ENCODE measurements at places on chromosomes 7 and 10.

DNA sequence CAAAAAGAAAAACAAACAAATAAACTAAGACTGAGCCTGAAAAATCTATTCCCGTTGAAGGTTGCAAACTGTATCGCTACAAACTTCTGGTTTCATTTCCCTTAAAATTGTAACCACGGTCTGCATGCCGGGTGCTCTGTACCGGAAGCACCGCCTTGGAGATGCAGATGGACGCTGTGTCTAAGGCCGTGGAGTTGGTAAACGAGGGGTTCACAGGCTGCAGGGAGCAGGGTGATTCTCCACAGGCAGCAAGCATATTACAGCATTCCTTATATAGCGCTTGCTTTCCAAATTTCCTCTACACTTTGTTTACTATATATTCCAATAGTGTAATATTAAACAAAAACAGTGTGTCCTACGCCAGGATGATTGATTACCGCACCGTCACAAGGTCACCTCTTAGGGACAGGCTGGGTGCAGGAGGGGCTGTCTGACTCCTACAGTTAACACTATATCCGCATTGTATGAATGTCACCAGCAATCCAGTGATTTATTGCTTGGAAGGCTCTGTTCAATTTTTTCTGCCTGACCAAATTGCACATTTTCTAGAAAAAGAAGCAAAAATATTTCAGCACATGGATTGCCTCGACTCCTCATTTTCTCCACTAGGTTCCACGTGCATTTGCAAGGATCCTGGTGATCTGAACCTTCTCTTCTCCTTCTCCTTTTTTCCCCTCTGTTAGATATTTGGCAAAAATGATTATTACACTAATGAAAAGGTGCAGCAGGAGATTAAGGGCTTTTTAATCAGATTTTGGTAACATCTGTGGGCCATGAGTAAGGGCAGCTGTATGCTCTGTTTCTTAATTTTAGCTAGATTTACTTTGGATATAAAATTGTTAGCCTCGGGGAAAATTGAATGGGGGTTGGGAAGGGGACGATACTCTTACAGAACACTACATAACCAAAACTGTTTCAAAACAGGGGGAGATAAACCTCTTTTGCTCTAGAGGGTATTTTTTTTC lies 325.8 kb upstream of the MGMT start:
- DNase-seq: no peak

DNA sequence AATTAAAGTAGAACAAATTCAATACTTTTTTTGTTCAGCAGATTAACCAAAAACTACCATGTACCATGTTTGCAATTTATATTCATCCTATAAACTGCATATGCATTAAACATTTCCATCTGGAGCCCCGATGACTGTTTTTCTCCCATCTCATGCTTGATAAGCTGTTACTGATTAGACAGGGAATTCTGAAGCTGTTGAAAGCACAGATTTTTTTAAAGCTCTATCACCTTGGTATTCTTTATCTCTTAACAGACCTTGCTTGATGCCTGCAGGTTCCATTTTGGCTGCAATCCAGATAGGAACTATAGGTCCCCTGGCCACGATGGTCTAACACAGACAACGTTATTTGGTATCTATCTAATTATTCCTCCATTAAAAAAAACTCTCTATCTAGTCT lies 961.7 kb downstream of the CNTNAP2 start:
- no peak for DNase-seq

- peak; percentile 48 for DNase-seq
Measured at GRCh38 chr10:122565766-122566206, 5.2 kb downstream of the DMBT1 start.

DNA sequence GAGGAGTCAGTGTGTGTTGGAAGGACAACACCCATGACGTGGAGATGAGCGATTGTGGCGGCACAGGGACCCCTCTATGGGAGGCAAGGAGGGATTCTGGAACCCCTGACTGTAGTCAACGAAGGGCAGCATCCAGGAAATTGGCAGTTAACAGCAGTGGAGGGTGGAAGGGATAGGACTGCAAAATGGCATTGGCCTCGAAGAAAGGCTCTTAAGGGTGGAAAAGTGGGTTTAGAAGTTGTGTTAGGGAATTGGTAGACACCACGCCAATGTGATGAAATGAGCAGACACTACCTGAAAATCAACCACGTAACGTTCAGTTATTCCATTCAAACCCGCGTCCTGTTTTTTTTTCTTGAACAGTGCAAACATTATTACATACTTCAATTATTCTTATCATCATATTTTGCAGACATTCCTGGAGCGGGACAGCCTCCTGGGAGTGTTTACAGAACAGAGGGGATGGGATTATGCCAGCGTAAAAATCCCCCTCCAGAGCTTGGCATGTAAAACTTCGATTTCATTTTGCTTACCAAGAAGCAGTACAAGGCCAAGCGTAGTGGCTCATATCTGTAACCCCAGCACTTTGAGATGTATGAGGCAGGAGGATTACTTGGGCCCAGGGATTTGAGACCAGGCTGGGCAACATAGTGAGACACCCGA lies 272.1 kb downstream of the WDR37 start:
- no peak for DNase-seq

DNA sequence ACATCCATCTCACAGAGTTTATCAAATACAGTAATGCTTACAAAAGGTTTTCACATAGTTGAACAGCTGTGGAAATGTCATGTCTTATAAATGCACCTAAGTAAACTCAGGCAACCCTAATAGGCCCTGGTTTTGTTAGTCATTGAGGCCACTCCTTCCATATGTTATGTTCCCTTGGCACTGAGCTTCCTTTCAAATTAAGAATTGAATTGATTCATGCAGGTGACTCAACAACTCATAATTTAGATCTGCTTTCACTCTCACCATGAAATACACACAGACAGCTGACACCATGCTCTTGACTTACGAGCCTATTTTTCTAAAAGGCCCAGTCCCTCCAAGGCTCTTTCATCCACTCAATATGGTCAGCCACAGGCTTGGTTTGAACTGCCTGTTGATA lies 476.9 kb downstream of the KCNMA1 start:
- peak; percentile 48 for DNase-seq

DNA sequence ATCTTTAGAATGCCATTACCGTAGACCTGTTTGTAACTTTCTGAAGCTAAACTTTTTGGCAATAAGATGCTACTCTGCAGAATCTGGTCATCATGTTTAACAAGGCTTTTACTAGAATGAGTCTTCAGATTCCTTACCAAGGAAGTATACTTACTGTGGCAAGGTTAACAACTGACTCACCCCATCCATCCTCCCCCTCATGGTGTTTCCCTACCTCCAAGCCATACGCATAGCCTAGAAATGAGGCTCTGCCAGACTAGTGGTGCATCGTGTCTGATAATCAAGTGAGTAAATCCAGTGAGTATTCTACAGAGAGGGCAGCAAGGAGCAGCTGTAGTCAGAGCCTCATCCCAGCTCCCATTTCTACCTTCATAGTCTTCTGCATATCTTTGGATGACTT lies 223.6 kb downstream of the IPMK start:
- DNase-seq: no peak

DNA sequence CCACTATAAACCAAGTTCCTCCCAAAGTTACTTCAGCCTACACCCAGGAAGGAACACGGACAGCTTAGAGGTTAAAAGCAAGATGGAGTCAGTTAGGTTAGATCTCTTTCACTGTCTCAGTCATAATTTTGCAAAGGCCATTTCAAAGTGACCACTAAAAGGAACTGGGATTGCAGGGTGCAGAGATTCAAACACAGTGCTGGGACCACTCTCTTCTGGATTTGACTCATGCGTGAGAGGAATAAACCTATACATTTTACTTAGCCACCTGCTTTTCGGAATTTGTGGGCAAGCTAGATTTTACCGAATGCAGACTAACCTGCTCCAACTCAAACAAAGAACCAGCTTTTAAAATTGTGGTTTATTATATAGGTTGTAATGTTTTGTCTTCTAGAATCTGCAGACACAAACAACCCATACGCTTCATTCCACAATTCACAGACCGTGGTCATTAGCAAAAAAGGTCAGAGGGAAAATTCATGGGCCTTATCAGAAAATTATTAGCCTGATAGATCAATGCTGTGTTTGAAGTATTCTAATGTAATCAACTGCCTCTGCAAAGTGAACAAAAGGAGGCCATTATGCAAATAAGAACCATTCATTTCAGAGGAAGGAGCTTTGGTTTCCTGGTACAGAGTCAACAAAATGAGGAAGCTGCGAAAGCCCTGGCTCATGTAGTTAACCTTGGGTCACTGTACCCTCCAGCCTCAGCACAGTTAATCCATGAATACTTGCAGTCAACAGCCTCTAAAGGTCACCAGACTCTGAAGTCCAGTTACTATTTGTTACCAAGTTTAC lies 342.7 kb upstream of the KLF6 start:
- DNase-seq: no peak

DNA sequence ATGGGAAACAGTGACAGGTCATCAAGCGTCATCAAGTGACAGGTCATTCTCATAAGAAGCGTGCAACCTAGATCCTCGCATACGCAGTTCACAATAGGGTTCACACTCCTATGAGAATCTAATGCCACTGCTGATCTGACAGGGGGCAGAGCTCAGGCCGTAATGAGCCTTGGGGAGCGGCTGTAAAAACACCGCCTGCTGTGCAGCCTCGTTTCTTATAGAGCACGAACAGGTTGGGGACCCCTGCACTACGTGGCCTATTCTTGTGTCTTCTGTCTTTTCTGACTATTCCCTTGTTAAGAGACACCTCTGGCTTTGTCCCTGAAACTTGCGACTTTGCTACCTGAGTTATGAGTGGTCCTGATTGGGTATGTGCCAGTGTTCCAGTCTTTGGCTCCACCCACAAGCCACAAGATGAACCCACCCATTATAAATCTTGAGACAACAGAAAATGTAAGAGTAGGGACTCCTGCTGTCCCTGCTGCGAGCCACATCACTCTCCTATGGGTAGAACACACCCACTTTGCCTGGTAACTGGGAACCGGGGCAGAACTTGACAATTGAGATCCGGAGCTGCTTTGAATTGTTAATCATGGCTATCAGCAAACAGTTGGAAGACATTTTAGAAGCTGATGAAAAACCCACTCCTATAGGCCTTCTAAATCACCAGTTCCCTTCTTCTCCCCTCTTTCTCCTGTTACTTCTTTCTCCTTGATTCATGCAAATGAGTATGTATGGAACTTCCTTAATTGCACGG lies 55.8 kb upstream of the EXOC4 start:
- no peak for DNase-seq

GRCh38 chr7:40300146-40300670 lies 165.4 kb downstream of the SUGCT start:
- no peak for DNase-seq

- peak; percentile 86 for DNase-seq
Measured at GRCh38 chr7:22361795-22362194, 4.8 kb upstream of the RAPGEF5 start.

DNA sequence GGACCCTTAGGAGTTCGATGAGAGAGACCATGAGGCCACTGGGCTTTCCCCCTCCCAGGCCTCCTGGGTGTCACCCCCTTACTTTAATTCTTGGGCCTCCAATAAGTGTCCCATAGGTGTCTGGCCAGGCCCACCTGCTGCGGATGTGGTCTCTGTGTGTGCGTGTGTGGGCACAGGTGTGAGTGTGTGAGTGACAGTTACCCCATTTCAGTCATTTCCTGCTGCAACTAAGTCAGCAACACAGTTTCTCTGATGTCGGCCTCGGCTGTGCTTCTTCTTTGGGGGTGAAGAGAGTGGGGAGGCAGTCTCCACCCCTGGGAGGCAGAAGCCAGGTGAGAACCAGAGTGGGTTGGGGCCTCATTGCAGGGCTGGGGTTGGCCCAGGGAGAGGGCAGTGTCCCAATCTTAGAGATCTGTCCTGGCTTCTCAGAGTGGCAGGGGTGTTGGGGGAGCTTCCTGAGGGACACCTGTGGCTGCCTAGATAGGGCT lies 1.5 kb downstream of the PVRIG start:
- no peak for DNase-seq

GRCh38 chr7:108623220-108623619 lies 53.5 kb downstream of the DNAJB9 start:
- DNase-seq: no peak

DNA sequence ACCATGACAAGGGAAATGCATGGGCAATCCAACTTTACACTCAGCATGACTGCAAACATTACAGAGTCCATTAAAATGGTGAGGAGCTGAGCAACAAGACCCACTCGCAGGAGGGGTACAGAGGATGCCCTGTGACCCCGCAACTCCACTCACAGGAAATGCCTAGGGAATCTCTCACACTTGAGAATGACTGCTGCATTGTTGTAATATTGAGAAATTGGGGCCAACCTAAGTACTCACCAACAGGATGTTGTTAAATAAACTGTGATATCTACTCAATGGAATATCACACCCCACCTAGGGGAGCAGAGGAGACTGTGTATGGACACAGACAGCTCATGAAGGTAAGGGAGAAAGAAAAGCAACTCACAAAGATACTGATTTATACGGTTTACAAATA lies 53.4 kb upstream of the CAMK2B start:
- DNase-seq: no peak

GRCh38 chr7:22442187-22442881 lies 57.7 kb downstream of the STEAP1B start:
- DNase-seq: no peak

DNA sequence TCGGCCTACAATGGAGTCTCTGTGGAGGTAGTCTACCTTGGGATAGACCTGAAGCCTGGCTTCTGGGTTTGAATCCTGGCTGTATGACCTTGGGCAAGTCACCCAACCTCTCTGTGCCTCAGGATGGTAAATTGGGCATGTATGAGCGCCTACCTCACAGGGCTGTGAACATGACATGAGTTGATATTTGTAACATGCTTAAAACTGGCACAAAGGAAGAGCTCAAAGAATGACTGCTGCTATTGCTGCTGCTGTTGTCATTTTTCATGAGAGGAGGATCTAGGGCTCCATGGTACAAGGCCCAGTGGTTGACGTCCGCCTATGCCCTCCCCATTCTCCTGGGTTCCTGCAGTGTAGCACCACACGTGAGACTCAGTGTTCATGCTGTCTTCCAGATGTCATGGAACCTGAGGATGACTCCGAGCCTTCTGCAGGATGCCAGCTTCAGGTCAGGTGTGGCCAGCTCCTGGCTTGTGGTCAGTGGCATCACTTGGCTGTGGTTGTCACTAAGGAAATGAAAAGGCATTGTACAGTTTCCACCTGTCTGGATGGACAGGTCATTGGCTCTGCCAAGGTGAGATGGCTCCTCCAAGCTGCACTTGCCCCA lies 95.0 kb downstream of the WDFY4 start:
- DNase-seq: no peak

- DNase-seq: no peak
Measured at GRCh38 chr10:4094751-4095150, 309.7 kb upstream of the KLF6 start.

All from NCI-H1105 treated with DMSO at 0.1 percent for 48 hours (cell line).